ENCODE measurements at places on chromosomes 7 and 10.

DNA sequence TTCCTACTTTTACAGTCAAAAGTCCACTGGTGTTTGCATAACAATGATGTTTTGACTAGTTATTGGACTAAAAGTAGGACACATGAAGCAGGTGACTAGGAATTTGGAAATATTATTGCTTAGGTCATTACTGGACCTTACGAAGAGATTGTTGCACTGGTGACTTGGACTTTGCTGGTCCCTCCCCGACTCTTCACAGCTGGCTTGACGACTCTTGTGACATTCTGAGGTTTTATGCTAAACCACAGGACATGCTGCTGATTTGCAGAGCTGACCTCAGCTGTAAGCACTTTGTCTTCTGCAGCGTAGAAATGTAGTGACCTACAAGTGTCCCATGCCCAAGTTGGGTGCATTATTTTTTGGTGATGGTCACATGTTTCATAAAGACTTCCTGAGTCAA lies 21.9 kb downstream of the PCBD1 start:
- DNase-seq = no peak

- no peak for DNase-seq
Measured at GRCh38 chr10:7421526-7421925, 10.7 kb upstream of the SFMBT2 start.

GRCh38 chr7:115024276-115024675 lies 102.4 kb downstream of the MDFIC start:
- no peak for DNase-seq

DNA sequence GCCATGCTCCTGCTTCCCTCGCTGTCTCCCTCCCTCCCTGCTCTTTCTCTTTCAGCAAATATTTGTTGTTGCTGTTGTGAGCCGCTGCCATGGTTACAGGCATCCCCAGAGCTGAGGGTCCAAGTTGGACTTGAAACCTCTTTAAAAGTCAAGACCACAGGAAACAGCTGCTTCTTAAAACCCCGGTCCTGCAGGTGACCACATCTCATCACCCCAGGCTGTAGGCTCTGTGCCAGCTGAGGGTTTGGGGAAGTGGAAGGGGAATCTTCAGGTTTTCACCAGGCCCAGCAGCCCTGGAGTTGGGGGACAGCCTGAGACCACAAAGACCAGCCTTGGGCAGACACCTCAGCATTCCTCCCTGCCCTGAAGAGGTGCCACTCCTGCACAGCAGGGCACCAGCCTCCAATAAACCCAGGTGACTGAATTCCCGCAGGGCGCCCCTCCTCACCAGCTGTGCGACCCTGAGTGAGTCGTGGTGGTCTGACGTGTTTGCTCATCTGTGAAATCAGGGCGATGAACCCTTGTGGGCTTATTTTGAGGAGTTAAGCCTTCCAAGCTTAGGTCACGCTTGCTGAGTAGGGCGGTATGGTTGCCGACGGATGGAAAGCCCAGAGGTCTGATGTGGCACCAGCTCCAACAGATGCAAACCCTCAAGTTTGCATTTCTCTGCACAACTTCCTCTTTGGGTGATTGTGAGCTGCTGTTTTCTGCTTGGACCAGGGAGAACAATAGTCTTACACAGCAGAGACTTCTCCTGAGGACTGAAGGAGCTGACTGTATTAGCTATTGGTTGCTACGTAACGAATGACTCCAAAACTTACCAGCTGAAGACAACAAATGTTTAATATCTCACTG lies 24.8 kb downstream of the NPTX2 start:
- no peak for DNase-seq

GRCh38 chr7:6380310-6381095 lies 67.3 kb downstream of the DAGLB start:
- no peak for DNase-seq

DNA sequence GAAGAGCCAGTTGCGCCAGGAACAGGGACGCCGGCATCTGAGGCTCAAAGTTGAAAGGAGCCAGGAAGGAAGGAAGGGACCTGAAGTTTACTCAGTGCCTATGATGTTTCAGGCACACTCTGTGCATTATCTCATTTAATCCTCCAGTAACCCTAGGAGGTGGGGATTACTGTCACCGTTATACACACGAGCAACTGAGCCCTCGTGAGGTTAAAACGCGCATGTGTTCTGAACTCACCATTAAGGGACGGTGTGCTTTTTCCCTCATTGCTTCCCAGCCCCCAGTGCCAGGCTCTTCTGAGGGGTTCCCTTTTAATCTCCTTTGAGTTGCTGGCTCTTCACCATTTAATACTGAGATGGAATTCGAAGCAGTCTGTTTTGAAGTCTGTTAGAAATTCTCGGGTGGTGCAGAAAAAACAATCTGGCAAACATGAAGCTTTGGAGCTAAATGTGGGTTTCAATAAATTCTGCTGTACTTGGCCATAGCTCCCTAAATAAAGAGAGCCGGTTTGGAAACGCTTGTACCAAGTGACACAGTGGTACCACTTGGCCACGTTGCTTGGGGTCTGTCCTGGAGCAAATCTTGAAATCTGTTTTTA lies 102.2 kb downstream of the TAX1BP1 start:
- no peak for DNase-seq

- DNase-seq = no peak
Measured at GRCh38 chr10:20034732-20035131, 218.5 kb downstream of the PLXDC2 start.

DNA sequence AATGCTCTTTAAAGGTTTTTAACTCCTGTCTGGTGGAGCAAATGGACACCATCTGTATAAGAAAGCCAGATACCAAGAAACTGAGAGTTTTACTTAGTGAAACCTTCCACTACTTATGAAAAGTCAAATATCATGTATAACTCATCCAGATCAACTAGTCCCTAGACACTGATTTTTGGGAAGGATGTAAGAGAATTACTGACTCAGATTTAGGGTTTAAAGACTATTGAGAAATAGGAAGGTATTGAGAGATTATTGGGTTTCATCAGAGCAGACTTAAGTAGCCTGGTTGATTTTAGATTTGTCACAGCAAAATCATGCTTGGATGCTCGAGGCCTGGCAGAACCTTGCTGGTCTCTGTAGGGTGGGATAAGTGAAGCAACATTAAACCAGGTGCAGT lies 3.1 kb downstream of the CSTF2T start:
- DNase-seq = no peak

DNA sequence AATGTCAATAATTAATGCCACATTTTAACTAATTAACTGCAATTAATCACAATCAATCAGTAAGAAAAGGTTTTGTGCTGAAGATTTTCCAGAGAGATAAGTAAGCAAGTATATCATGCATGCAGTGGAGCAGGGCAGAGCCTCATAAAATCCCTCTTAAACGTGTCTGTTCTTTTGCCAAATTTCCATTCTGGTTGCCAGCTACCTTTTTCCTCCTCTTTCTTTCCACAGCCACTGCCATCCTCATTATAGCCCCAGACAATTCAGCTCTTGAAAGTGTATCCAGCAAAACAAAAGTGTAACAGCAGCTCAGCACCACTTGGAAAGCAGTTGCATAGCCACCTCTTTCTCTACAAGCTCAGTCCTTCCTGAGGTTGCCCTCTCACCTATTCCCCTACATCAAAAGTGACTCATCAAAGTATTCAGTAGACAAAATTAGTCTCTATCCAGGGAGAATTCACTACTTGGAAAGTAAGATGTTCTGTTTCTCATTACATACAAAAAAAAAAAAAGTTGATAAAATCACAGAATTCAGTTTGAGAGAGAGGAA lies 26.9 kb upstream of the EPHB6 start:
- DNase-seq = no peak

DNA sequence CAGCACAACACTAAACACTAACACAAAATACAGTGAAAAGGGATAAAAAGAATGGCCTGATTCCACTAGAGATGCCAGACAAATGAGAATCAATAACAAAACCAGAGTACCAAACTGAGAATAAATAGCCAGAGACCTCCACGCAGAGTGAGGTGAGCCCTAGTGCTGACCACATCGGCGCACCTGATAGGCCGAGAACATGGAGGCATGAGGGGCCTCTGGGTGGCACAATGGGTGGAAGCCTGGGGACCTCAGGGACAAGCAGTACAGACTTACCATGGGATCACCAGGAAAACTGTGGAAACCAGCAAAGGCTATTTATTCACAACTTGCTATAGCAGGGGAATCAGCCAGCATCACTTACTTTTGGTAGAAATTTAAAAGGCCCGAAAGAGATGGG lies 1.8 kb upstream of the CSGALNACT2 start:
- no peak for DNase-seq

- DNase-seq = no peak
Measured at GRCh38 chr10:69107699-69108098, 16.3 kb upstream of the VPS26A start.

DNA sequence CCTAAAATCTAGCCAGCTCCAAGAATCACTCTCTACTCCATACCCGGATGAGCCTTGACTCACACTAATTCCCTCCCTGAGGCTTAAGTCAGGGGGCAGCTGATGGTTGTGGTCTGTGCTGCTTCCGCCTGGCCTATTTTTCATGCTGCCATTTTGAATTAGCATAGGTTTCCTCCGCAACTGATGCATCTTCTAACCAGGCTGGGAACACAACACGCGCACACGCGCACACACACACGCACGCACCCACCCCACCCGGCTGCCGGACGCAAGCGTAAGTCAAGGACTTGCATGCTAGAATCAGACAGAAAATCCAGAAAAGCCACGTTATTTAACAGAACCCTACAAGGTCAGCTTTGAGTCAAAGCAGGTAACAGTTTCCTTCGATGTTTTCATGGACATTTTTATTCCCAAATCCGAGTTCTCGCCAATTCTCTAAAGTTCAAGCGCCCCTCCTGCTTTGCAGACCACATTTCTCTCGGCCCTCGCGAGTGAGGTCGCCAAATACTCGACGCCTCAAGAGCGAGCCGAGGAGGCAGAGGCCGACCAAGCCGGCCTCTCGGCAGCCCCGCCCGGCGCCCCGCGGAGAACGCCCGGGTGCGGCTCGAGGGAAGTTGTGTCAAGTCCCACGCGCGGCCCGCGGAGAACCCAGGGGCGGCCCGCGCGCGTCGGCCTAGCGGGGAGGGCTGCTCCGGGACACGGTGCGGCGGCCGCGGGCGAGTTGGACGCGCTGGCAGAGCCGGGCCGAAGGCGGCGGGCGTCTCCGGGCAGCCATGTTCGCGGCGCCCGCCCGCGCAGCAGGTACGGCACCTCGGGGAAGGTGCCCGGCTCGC lies 961 bp downstream of the SCRN1 start:
- peak; percentile 39 for DNase-seq

- no peak for DNase-seq
Measured at GRCh38 chr7:124152859-124153692, 120.2 kb upstream of the TMEM229A start.

Measured in stimulated activated CD8-positive, alpha-beta memory T cell treated with anti-CD3 and anti-CD28 coated beads, Interleukin-4, amount 100 ng/mL, for 48 hours (primary cell).